ENCODE measurements at places on chromosomes 16 and 17.

- no peak for DNase-seq
Measured at GRCh38 chr17:13036751-13037150, 18.9 kb upstream of the ELAC2 start.

- DNase-seq, result no peak
Measured at GRCh38 chr17:33233811-33234177, 59.3 kb downstream of the ASIC2 start.

DNA sequence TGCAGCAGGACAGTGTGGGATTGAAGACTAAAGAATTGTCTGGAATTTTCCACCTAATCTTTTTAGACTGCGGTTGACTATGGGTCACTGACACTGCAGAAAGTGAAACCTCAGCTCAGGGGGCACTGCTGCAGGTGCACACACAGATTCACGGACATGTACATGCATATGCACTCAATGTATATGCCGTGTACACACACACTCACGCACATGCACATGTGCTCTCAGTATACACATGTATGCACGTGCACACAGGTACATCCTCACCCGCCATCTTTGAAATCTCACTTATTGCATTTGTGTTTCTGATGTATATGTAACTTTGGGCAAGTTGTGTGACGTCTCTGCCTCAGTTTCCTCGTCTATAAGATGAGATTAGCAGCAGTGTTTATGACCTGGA, 27.3 kb downstream of the CMIP start:
- DNase-seq, result no peak

DNA sequence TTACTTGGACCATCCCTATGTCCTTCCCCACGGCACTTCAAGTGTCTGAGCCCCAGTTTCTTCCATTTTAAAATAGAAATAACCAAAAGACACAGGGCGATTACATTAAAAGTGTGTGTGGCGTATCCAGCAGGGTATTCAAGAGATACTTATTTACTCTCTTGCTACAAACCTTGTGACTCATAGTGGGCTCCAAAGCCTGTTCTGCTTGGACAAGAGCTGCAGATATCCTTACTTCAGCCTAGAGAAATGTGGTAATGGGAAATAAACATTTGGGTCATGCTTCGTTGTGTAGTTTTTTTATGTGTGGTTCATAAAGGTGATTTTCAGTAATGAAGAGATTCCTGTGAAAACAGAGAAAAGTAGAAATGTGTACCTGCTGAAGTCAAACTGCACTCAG, 288.9 kb upstream of the CDH11 start:
- DNase-seq, result no peak

GRCh38 chr17:64580384-64581315, 73.9 kb downstream of the CEP95 start:
- no peak for DNase-seq

GRCh38 chr17:72416054-72416675, 295.3 kb downstream of the SOX9 start:
- no peak for DNase-seq

- DNase-seq, result no peak
Measured at GRCh38 chr16:63945806-63946205, 1176.1 kb downstream of the CDH11 start.

- no peak for DNase-seq
Measured at GRCh38 chr16:35214840-35215239, 1755.4 kb downstream of the TP53TG3F start.

GRCh38 chr17:56739776-56740175, 93.9 kb downstream of the C17orf67 start:
- no peak for DNase-seq

DNA sequence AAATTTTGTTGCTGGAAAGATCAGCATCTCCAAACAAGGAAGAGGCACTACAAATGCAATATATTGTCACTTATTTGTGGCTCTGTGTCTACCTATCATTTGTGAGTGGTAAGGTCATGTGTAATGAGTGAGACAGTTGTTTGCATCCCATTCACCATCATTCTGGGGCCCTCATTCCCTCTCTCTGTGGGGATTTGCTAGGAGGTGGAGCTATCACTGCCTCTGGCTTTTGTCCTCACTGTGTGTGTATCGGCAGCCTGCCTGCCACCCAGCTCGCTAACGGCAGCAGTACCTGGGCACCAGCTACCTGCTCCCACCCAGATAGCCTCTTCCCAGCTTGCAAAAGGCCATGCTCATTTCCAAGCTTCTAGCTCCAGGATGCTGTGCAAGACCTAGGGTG, 379.2 kb upstream of the ZFHX3 start:
- DNase-seq, result no peak
